Neural progenitor cell (in vitro differentiated cells): ENCODE measurements at places on chromosomes 16 and 17.

DNA sequence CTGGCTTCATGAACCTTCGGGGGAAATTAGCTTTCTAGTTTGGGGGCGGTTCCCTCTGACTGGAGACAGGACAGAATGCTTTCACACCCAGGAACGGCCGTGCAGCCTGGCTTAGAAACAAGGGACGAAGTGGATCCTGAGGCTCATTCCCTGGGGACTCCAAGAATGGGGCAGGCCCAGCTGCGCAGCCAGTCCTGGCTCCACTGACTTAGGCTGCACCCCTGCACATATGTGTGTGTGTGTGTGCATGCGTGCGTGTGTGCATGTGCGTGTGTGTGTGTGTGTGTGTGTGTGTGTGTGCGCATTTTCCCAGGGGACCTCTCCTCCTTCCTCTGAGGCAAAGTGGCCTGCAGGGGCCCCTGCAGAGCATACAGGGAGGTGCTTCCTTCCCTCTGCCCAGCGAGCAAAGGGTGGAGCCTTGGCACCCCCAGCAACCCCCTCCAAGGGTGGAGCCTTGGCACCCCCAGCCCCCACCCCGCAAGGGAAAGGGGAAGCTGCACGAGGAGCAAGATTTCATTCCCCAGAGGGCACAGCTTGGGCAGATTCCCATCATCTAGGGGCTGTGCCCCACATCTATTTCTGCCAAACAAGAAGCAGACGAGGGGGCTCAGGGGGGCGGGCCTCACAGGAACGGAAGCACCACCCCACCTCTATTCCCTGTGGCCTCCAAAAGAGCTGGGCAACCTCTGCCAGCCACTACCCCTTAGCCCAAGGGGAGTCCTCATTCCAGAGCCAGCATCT is 97.6 kb upstream of the CBX4 start:
- DNase-seq = no peak
- H3K27me3 ChIP-seq = peaks cover 15% of the 10 kb centered on the region
- H3K4me3 ChIP-seq = no peak overlapping the region
- H3K4me1 ChIP-seq = peaks cover 11% of the 10 kb centered on the region

GRCh38 chr16:31357324-31358109 is 2.5 kb downstream of the ITGAX start:
- no peaks in the 10 kb centered on the region for H3K27me3 ChIP-seq
- no peak overlapping the region for H3K4me3 ChIP-seq
- H3K36me3 ChIP-seq = no peaks in the 10 kb centered on the region
- DNase-seq = no peak

DNA sequence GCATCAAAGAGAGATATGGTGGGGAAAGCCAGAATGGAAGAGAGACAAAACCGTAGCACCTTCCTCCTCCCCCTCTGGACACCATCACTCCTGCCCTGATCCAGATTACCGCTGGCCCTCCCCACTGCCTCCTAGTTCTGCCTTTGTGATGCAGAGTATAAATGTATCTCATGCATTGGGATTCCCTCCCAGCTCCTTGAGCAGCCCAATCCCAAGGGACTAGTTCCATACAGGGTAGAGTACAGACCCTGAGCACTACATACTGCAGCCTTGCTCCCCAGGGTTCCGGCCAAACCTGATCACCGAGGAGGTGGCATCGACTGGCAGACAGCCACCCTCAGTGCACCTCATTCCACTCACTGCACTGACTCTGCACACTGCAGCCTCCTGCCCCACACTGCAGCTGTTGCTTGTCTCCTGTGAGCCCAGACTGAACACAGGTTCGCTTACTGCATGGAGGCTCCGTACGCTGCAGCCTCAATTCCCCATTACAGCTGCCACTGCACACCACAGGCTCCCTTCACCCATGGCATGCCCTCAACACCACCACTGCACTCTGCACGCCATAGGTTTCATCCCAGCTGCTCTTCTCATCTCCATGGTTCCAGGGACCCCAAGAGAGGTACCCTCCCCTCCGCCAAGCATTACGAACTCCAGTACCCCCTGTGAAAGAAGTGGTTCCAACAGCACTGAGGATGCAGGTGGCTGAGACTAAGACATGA is 1.7 kb upstream of the THRA start:
- H3K36me3 ChIP-seq = no peaks in the 10 kb centered on the region
- H3K4me1 ChIP-seq = peaks cover 38% of the 10 kb centered on the region
- H3K4me3 ChIP-seq = no peak overlapping the region
- H3K27me3 ChIP-seq = peaks cover 11% of the 10 kb centered on the region
- no peak for DNase-seq
- H3K27ac ChIP-seq = no peak overlapping the region

GRCh38 chr17:21132428-21132827 is 5.7 kb downstream of the DHRS7B start:
- no peak overlapping the region for H3K4me3 ChIP-seq
- H3K4me1 ChIP-seq = no peaks in the 10 kb centered on the region
- DNase-seq = no peak

DNA sequence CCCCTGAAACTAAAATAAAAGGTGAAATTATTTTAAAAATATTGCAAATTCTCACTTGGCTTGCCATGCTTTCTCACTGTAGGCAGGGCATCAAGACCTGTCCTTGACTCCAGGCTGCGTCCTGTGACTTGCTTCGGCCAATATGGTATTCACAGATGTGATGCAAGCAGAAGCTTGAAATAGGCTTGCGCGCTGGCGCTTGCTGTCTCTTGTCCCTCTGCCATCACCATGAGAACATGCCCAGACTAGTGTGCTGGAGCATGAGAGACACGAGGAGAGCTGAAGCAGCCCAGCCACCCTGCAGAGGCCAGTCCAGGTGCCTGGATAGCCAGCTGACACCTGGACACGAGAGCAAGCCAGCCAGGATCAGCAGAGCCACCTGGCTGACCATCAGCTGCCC is 21.8 kb upstream of the ZKSCAN2 start:
- no peak for DNase-seq
- no peak overlapping the region for H3K27ac ChIP-seq
- H3K36me3 ChIP-seq = no peaks in the 10 kb centered on the region

DNA sequence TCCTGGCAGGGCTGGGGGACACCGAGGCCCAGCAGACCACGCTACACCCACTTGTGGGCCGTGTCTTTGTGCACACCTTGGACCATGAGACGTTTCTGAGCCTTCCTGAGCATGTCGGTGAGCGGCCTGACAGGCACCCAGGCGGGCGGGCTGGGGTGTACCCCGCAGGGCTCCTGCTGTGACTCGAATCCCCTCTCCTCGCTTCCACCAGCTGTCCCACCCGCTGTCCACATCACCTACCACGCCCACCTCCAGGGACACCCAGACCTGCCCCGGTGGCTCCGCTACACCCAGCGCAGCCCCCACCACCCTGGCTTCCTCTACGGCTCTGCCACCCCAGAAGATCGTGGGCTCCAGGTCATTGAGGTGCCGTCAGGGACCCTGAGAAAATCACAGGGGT is 1.6 kb downstream of the SGCA start:
- no peaks in the 10 kb centered on the region for H3K36me3 ChIP-seq
- H3K4me1 ChIP-seq = peaks cover under 1% of the 10 kb centered on the region
- H3K4me3 ChIP-seq = no peak overlapping the region
- peaks cover 3% of the 10 kb centered on the region for H3K27me3 ChIP-seq

DNA sequence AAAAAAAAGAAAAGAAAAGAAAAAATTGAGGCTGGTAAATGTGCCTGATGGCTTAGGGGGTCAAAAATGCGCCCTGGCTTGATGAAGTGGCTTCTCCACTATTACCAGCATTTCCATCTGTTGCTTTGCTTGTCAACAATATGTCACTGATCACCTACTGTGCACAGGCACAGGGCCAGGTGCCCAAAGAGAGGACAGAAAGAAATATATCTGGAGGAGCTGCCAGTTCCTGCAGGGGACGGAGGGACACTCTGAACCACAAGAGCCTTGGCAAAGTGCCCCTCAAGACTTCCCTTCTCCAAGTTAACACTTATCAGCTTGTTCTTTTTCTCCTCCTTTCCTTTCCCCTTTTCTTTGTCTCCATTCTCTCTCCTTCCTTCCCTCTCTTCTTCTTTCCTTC is 34.7 kb downstream of the GINS3 start:
- no peak overlapping the region for H3K4me3 ChIP-seq
- H3K27ac ChIP-seq = no peak overlapping the region
- H3K27me3 ChIP-seq = no peaks in the 10 kb centered on the region
- H3K36me3 ChIP-seq = no peaks in the 10 kb centered on the region
- no peak for DNase-seq
- H3K4me1 ChIP-seq = peaks cover 5% of the 10 kb centered on the region

DNA sequence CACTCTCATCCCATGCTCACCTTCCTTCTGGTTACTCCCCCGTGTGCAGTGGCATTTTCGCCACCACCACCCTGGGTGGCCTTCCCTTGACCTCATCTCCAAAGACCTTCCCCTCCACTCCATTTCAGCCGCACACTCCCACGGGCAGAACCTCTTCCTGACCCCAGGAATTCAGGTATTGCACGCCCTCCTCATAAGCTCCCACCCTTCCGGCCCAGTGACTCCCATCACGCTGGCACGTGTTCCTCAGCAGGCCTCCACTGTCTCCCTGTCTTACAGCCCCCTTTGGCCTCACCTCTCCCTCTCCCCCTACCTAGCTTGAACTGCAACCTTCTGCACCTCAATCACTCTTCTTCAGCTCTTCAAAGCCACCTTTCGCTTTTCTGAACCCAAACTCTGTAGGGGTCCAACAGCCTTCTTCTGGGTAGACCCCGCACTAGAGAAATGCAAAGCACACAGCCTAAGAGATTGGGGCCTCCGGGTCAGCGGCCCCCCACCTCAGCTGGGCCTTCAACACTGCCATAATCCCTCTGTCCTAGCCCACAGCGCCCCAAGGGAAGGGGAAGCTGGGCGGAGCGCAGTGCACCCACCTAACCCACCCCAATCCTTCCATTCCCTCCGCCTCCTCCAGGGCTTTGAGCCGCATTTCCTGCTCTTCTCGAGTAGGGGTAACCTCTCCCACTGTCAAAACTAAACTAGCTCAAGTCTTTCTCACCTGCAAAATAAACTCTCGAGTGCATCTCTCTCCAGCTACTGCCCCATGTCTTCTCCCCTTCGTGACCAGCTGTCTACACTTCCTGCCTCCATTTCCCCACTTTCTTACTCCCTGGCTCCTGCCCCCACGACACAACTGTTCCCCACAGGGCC is 1.7 kb upstream of the TMEM97 start:
- H3K4me1 ChIP-seq = peaks cover 23% of the 10 kb centered on the region
- H3K4me3 ChIP-seq = peak overlapping the region; percentile 80

DNA sequence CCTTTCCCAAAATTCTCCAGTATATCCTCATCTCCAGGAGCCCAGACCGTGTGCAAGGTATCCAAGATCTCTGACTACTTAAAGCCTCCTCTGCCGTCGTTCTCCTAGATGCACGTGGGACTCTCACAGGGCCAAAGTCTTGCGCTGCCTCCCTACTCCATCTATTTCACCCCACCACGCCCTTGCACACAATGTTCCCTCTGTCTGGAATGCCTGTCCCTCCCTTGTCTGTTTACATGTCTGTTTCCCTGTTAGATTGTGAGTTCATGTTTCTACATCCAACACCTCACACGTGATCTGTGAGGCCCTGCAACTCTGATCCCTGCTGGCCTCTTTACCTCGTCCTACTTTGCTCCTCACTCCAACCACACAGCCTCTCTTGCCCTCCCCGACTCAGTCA is 4.9 kb upstream of the FZD2 start:
- H3K27ac ChIP-seq = no peak overlapping the region
- no peak for DNase-seq
- peaks cover 60% of the 10 kb centered on the region for H3K4me1 ChIP-seq

GRCh38 chr17:34252444-34253138 is 2.5 kb upstream of the CCL2 start:
- no peak overlapping the region for H3K4me3 ChIP-seq
- DNase-seq = no peak
- H3K27me3 ChIP-seq = no peaks in the 10 kb centered on the region
- H3K4me1 ChIP-seq = peaks cover 13% of the 10 kb centered on the region

DNA sequence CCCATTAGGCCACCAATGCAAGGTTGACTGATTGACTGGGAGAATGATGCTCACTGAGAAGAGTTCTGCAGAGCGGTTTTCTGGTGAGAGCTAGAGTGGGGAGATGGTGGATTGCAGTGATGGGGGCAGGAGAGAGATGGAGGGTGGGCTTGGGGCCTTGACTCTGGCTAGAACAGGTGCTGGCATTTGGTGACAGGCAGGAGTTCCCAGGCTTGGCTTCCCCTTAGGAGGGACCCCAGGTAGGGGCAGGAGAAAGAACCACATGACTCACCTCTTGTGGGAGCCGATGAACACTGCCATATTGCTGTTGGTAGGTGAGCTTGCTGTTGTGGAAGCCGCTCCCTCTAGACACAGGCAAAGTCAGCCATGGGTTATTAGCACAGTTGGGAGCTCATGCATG is 8.0 kb downstream of the CD300LB start:
- H3K27me3 ChIP-seq = peaks cover 8% of the 10 kb centered on the region
- H3K36me3 ChIP-seq = no peaks in the 10 kb centered on the region
- no peaks in the 10 kb centered on the region for H3K4me1 ChIP-seq
- H3K4me3 ChIP-seq = no peak overlapping the region
- H3K27ac ChIP-seq = no peak overlapping the region
- DNase-seq = no peak

- no peaks in the 10 kb centered on the region for H3K27me3 ChIP-seq
- no peak within 1 kb of the TSS for H3K4me3 ChIP-seq
- no peak within 1 kb of the TSS for H3K27ac ChIP-seq
- peaks cover 39% of the 10 kb centered on the region for H3K4me1 ChIP-seq
Measured at GRCh38 chr16:66366433-66367299, at the start of gene CDH5. Gene CDH5 (plus strand): TSS chr16:66366691. CDS start chr16:66379338, 12,647 bp downstream.

DNA sequence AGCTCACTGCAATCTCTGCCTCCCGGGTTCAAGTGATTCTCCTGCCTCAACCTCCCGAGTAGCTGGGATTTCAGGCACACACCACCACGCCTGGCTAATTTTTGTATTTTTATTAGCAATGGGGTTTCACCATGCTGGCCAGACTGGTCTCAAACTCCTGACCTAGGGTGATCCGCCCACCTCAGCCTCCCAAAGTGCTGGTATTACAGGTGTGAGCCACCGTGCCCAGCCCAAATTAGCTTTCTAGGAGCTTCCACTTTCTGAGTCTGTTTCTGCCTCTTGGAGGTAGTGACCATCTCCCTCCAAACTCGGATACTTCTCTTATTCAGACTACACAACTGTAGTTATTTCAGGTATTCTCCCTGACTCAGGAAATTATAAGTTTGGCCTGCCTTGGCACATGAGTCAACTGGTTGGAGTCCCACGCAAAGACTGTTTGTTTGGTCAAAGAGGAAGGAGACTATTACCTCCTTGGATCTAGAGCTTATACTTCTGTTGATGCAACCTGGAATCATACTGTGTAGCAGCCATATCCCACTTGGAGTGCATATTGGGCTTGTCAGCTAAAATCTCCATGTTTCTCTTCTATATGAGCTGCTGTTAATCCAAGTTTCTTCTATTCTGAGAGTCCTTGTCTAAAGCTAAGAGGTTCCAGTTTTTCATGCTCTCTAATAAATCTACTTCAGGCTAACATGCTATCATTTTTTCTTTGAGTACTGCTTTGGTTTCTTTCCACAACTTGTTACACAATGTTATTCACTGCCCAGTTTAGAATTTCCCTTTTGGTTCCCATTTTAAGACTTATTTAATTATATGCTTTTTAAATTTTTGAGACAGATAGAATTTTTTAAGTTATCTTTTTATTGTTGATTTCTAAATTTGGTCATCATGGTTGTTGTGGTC is 7.5 kb downstream of the IL4R start:
- peaks cover 9% of the 10 kb centered on the region for H3K4me1 ChIP-seq
- DNase-seq = no peak
- no peak overlapping the region for H3K27ac ChIP-seq
